Breast epithelium (tissue), 4 donors: ENCODE measurements at places on chromosomes 3 and 15. TPM values are rescaled to one million over a fixed set of nuclear protein-coding genes. Genes with fewer than 3 reads are reported as not detected.

DNA sequence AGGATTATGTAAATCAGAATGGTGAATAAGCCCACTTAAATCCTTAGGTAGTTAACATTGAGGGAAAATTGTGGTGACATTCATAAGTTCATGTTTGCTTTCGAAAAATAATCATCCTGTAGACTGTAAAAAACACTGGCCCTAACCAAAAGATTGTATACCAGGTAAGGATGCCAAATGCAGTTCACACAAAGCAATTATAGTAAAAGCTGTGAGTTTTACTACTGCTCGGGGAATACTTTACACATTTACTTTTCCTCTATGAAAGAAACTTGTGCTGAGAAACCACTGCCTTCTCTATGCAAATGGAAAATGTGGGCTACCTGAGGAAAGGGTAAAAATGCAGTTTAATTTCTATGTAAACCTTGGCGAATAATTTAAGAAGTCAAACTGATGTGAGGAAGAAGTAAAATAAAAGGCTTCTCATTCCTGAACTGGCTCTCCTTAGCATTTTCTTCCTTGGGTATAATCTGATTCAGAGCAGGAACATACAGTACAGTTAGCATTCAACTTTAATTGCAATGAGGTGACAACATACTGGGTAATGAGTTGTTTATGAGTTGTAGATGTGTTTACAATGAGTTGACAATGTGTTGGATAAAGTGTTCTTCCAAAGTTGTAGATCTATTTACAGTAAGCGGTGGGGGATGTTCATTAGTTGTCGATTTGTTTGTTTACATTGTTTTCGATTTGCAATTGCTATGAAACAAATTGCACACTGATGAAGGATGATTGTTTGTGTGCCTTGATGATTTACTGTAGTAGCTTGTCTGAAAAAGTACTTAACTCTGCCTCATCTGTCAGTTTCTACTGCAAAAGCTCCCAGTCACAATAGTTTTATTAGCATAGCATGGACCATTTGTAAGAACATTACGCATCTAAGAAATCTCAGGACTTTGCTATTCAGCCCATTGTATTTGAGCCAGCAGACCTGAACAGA, 453.0 kb upstream of the DPH6 start:
- no peak overlapping the region for H3K4me3 ChIP-seq
- DNase-seq = no peak
- H3K36me3 ChIP-seq = no peaks in the 10 kb centered on the region
- no peaks in the 10 kb centered on the region for H3K27me3 ChIP-seq
- H3K4me1 ChIP-seq = no peaks in the 10 kb centered on the region

GRCh38 chr15:45714590-45715488, 80.0 kb downstream of the SQOR start:
- H3K27ac ChIP-seq = no peak overlapping the region
- no peaks in the 10 kb centered on the region for H3K36me3 ChIP-seq
- peak overlapping the region; percentile 22 for H3K4me3 ChIP-seq

DNA sequence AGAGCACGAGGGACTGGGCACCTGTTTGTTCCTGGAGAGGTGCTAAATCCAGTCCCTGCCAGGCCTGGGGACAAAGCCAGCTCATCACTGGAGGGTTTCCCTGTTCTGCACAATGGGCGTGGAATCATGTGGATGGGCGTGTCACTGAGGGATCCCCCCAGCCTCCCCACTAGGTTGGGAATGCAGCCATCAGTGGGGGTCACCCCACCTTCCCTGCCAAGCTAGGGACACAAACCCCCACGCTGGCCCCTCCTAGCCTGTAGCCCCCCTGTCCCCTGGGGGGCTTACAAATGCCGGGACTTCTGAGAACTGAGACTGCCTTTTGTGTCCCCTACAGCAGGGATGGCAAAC, 61.9 kb downstream of the NSMCE3 start:
- no peak overlapping the region for H3K27ac ChIP-seq
- no peaks in the 10 kb centered on the region for H3K36me3 ChIP-seq
- no peak for DNase-seq
- H3K4me3 ChIP-seq = no peak overlapping the region
- no peaks in the 10 kb centered on the region for H3K27me3 ChIP-seq

GRCh38 chr3:153673853-153674252, 447.3 kb upstream of the ARHGEF26 start:
- H3K27ac ChIP-seq = no peak overlapping the region
- H3K4me1 ChIP-seq = no peaks in the 10 kb centered on the region
- no peak for DNase-seq
- no peaks in the 10 kb centered on the region for H3K27me3 ChIP-seq
- H3K36me3 ChIP-seq = no peaks in the 10 kb centered on the region
- H3K4me3 ChIP-seq = no peak overlapping the region

GRCh38 chr3:172678068-172678467, 32.8 kb downstream of the NCEH1 start:
- H3K36me3 ChIP-seq = no peaks in the 10 kb centered on the region
- no peaks in the 10 kb centered on the region for H3K4me1 ChIP-seq
- H3K27ac ChIP-seq = peak overlapping the region; percentile 2
- no peak overlapping the region for H3K4me3 ChIP-seq
- no peak for DNase-seq

- no peak overlapping the region for H3K27ac ChIP-seq
- H3K27me3 ChIP-seq = no peaks in the 10 kb centered on the region
- peaks cover 7% of the 10 kb centered on the region for H3K4me1 ChIP-seq
These were observed 9.1 kb downstream of the THRB start for GRCh38 chr3:24485511-24485910.

The MST1R gene
- 11.9 TPM for total RNA-seq

The NRG4 gene
- total RNA-seq = not detected

The SH2D7 gene
- total RNA-seq = not detected
